ENCODE measurements at places on chromosomes 7 and 10.

DNA sequence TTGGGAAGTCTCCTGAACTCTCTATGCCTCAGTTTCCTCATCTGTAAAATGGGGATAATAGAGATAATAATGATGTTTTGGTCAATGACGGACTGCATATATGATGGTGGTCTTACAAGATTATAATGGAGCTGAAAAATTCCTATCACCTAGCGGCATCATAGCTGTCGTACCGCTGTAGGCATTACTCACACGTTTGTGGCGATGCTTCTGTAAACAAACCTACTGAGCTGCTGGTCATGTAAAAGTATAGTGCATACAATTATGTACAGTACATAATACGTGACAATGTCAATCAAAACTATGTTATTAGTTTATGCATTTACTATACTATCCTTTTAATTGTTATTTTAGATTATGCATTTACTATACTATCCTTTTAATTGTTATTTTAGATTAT, 339.1 kb upstream of the NPVF start:
- DNase-seq = no peak

GRCh38 chr7:43119371-43120075, 7.1 kb downstream of the HECW1 start:
- DNase-seq = peak; percentile 86

DNA sequence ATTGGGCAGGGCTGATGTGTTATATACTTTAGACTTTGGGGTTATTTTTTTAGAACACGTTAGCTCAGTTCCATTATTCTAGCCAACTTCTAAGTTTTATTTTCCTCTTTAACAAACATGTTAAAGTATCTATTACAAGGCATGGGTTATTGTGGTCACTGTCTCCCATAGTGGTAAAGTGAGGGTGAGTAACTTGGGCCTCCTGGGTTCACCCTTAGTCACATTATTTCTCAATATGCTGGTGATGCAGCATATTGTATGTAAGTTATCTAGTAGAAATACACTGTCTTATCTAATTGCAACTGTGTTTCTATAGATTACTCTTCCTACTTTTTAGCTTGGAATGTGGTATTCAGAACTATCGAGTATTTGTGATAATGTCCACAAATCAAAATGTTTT, 65.9 kb downstream of the BBS9 start:
- peak; percentile 41 for DNase-seq

- DNase-seq = peak; percentile 20
These were observed 39.3 kb downstream of the SEPTIN7 start for GRCh38 chr7:35839860-35840854.

GRCh38 chr7:20519645-20520044, 95.8 kb upstream of the ABCB5 start:
- no peak for DNase-seq

All from astrocyte of the hippocampus (primary cell).